ENCODE measurements at places on chromosomes 12 and 14.

GRCh38 chr12:28059668-28060067 lies 87.1 kb upstream of the PTHLH start:
- no peak for DNase-seq

- DNase-seq: no peak
Measured at GRCh38 chr14:51950007-51950406, 39.3 kb upstream of the RTRAF start.

- no peak for DNase-seq
Measured at GRCh38 chr14:91220581-91221000, 23.9 kb downstream of the GPR68 start.

- DNase-seq: peak; percentile 39
Measured at GRCh38 chr12:14612898-14613445, 45.3 kb upstream of the PLBD1 start.
